ELF-1 (cell line): ENCODE measurements at places on chromosomes 6 and 20.
A peak's percentile ranks its signal among the peaks of the same experiment; 100 is the strongest.

GRCh38 chr6:43735642-43736199, 34.3 kb upstream of the VEGFA start:
- DNase-seq: no peak

DNA sequence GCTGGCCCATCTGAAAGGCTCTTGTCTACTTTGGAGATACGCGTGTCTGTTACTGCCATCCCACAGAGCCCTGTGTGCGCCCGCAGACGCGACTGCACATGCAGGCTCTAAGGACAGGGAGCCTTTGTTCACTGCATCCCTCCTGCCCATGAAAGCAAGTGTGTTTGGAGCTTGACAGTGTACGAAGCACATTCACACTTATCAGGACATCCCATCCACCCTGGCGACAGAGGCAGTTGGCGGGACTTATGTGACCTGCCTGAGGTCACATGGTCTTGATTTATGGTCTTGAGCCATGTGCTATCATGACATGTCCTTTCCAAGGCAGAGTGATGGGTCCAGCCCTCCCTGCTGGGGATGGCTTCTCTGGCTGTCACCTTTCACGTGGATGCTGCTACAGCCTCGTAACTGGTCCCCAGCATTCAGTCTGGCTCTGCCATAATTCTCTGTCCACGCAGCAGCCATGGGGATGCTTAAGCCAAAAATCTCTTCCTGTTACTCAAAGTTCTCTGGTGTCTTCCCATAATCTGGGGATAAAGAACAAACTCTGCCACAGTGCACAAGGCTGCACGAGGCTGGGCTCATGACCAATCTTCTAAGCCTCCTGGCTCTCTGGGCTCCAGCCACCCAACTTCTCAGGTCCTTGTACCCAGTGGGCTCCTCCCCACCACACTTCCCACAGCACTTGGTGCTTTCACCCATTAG, 36.3 kb upstream of the FAM83D start:
- DNase-seq: no peak

GRCh38 chr6:6224933-6225486, 95.5 kb downstream of the F13A1 start:
- no peak for DNase-seq

DNA sequence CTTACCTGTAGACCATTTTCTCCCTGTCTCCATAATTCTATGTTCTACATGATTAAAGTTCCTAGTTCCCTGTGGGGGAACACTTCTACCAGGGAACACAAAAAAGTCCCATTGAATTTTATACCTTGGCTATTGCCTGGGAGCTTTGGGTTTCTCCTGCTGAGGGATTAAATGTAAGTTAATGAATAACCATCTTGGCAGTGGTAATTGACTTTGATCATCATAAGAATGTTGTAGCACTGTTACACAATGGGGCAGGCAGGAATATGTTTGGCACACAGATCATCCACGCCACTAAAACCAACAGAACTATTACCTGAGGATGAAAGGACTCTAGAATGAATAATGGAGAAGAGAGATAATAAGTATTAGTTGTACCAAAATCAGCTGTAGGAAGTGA, 1106.2 kb upstream of the GJE1 start:
- DNase-seq: no peak

GRCh38 chr6:2959909-2960719, 11.3 kb downstream of the SERPINB6 start:
- DNase-seq: peak; percentile 77

DNA sequence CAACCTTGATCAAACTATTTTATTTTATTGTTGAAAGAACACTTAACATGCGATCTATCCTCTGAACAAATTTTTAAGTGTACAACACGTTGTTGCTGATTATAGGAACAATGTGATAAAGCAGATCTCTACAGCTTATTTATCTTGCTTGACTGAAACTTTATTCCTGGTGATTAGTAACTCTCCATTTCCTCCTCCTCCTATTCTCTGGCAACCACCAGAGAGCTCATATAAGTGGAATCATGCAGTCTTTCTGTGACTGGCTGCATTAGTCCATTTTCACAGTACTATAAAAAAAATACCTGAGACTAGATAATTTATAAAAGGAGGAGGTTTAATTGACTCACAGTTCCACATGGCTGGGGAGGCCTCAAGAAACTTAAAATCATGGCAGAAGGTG, 218.1 kb downstream of the LRFN2 start:
- DNase-seq: no peak

GRCh38 chr6:86856379-86856778, 80.9 kb upstream of the HTR1E start:
- DNase-seq: no peak

- no peak for DNase-seq
Measured at GRCh38 chr6:30317913-30318589, 8.7 kb upstream of the TRIM39 start.

- DNase-seq: no peak
Measured at GRCh38 chr6:151963001-151963400, 155.5 kb downstream of the ESR1 start.

GRCh38 chr6:148328876-148329555, 13.6 kb upstream of the SASH1 start:
- no peak for DNase-seq
